ENCODE measurements at places on chromosomes 6 and 20. TPM values are rescaled to one million over a fixed set of nuclear protein-coding genes. Genes with fewer than 3 reads are reported as not detected.

WFDC8 gene
- total RNA-seq = not detected

DNA sequence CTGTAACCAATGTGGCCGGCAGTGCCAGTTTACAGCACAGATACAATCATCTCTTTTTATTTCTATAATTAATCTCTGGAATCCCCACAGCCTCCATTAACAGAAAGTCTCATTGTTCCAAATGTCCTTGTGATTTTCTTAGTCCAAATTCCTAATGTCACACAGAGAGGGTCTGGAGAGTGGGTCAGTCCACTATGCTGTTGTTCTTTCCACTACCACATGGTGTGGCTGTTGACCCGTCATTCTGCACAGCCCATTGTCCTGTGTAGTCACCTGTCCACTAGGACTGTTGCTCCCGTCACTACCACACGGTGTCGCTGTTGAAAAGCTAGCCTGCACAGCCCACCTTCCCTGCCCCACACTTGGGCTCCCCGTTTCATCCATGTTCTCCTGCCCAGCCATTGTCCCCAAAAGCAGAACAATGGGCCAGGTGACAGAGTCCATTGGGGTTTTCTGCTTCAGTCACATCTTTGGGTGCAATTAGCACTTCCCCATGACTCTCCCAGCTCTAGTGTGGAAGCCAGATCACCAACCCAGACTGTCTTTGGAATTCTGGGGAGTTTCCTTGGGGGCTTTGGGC, 8.6 kb upstream of the LBP start:
- no peak overlapping the region for H3K4me3 ChIP-seq
- H3K27ac ChIP-seq = no peak overlapping the region
- no peaks in the 10 kb centered on the region for H3K4me1 ChIP-seq
- no peaks in the 10 kb centered on the region for H3K27me3 ChIP-seq

DNA sequence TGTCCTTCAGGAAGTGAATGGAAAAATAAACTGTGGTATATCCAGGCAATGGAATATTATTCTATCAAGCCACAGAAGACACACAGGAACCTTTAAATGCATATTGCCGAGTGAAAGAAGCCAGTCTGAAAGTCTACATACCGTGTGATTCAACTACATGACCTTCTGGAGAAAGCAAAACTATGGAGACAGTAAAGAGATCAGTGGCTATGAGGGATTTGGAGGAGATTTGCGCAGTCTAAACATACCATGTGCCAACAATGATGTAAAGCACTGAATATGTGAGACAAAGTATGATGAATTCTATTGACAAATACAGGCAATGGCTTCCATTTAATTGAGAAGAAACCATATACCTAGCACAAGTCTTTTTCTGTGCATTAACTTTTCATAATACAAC, 518.3 kb upstream of the ZNF337 start:
- no peak overlapping the region for H3K27ac ChIP-seq
- DNase-seq = no peak
- H3K36me3 ChIP-seq = no peaks in the 10 kb centered on the region
- H3K4me3 ChIP-seq = no peak overlapping the region
- no peaks in the 10 kb centered on the region for H3K4me1 ChIP-seq

DNA sequence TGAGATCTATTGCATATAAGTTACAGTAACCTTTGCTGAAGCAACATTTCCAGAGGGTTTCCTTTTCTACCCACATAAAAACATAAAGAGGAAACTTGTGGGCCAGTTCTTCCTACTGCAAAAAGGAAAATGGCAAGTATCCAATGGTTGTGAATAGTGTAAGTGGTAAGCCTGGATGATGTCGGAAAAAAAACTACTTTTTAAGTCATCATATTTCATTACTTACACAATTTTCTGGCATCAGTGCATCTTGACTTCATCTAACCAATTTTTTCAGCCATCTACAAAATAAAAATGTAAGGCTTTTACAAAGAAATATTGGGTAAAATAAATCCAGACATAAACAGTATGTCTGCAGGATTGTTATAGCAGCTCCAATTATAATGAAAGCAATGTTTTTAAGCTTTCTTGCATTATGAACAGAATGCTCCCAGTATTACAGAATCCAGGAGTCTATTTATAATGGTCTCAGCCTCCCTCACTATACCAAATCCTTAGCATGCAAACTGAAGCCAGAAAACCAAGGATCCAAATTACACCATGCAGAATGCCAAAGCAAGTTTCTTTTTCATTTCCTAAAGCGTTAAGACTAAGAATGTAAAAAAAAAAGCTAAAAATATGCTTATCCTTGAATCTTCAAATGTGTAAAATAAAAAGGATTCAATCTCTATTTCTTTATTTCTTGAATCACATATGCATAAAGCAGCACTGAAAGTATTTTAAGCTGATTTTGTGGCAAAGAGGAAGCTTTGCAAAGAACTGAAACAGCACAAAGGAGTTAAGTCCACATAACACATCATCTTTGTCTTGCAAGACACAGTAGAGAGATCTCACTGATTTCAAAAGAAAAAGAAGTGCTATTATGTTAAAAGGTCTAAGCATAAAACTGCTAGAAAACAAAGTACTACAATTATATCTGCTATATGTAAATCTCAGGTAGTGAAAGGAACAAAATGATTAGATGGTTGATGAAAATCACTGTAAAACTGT, 126.8 kb upstream of the HMGCLL1 start:
- no peak for DNase-seq
- no peaks in the 10 kb centered on the region for H3K4me1 ChIP-seq
- H3K27ac ChIP-seq = no peak overlapping the region
- H3K36me3 ChIP-seq = no peaks in the 10 kb centered on the region
- H3K4me3 ChIP-seq = no peak overlapping the region

RPL10A gene
- 1,621 TPM for total RNA-seq

DNAJC5 gene
- total RNA-seq = 33.3 TPM

TREM1 gene
- not detected for total RNA-seq

- H3K4me3 ChIP-seq = no peak overlapping the region
- H3K27me3 ChIP-seq = no peaks in the 10 kb centered on the region
- H3K36me3 ChIP-seq = no peaks in the 10 kb centered on the region
- no peak for DNase-seq
Observed at GRCh38 chr6:63521475-63522210, 50.6 kb upstream of the LOC128125822 start.

EYS gene
- not detected for total RNA-seq

ANKEF1 gene
- total RNA-seq = 3.0 TPM

IYD gene
- total RNA-seq = not detected
